ENCODE measurements at places on chromosomes 6 and 20.

DNA sequence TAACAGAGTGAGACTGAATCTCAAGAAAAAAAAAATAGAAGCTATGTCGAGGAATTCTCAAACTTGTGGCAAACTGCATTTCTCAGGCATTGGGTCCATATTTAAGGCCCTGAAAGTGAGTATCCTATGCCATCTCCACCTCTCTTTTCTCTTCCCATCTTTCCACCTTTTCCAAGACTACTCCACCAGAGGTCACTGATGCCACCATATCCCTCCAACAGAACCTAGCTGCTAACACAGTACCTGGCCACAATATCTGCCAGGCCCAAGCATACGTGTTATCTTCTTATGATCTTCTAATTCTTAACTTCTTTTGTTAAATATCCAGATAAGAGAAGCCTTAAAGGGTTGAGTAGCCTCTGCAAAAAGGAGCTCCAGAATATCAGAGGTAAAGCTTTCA lies 8.2 kb upstream of the ADGRF4 start:
- no peak for DNase-seq

DNA sequence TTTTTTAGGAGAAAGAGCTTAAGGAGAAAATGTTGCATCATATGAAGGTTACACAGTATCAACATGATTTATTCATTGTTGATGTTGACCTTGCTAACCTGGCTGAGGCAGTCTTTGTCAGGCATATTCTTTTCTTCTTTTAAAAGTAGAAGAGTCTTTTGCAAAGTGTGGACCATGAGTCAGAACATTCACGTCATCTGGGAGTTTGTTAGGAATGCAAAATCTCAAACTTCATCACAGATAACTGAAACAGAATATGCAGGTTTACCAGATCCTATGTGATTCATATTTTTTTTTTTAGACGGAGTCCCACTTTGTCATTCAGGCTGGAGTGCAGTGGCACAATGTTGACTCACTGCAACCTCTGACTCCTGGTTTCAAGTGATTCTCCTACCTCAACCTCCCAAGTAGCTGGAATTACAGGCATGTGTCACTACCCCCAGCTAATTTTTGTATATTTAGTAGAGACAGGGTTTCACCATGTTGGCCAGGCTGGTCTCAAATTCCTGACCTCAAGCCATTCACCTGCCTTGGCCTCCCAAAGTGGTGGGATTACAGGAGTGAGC lies 530.4 kb upstream of the BTBD3 start:
- peak; percentile 92 for DNase-seq

DNA sequence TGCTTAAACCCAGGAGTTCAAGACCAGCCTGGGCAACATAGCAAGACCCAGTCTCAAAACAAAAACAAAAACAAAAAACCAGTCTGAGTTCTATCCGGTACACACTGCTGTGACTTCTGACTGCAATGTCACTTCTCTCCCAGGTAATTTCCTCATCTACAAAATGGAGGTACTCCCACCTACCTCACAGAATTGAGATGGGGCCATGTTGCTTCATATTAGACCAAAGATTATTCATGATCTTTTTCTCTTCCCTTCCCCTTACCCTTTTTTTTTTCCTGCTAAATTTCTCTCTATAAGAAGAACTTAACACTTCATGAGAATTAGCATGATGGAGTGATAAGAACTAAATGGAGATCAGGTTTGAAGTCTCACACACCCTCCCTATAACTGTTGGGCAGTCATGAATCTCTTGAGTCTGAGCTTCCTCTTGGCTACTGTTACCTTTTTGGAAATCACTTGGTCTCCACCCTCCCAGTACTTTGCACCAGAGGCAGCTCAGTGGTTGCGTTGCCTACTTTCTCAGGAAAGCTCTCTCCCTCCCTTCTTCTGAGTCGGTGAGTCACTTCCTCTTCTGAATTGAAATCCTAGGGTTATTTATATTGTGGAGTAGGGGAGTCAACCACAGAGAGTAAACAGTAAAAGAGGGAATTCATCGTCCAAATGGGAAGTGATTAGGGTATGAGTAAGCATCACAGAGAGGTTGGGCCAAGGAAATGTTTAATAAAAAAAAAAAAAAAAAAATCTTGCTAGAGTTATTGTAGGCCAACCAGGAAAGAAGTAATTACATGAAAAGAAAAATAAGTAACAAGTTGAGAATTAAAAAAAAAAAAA lies 59.9 kb upstream of the MAP7 start:
- DNase-seq, result peak; percentile 99

- no peak for DNase-seq
These were observed 65.2 kb downstream of the GTF2H5 start for GRCh38 chr6:158233214-158233795.

DNA sequence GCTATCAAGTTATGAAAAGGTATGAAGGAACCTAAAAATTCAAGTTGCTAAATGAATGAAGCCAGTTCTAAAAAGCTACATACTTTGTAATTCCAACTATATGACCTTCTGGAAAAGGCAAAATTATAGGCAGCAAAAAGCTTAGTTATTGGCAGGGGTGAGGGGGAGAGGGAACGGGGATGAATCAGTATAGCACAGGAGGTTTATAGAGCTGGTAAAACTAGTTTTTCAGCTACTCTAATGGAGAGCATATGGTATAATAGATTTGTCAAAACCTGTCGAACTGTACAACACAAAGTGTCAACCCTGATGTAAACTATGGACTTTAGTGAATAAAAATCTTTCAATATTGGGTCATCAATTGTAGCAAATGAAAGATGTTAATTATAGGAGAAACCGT lies 18.7 kb downstream of the MANEA start:
- DNase-seq, result no peak
